ENCODE measurements at places on chromosomes 11 and 22.
A peak's percentile ranks its signal among the peaks of the same experiment; 100 is the strongest.

- no peak for DNase-seq
Measured at GRCh38 chr22:19868333-19868732, 13.7 kb upstream of the GNB1L start.

DNA sequence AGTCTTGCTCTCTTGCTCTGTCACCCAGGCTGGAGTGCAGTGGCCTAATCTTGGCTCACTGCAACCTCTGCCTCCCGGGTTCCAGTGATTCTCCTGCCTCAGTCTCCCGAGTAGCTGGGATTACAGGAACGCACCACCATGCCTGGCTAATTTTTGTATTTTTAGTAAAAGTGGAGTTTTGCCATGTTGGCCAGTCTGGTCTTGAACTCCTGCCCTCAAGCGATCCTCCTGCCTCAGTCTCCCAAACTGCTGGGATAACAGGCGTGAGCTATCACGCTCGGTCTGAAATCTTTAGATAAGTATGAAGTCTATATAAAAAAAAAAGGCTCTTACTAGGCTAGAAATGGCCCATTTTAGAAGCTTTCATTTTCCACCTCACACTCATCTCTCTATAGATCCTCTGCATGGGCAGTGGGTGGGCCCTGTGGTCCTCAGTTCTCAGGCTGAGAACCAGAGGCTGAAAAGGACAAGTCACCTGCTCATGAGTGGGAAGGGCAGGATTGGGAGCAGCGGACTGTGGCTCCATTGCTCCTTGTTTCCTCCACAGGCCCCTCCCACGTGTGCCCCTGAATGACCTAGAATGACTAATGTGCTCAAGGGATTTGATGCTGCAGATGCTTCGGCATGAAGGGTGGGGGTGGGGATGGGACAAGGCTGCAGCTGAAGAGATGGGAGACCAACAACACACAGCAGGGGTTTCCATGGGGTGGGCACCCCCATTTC is 19.8 kb upstream of the PRAME start:
- peak; percentile 24 for DNase-seq

- no peak for DNase-seq
Measured at GRCh38 chr11:11937957-11938356, 70.5 kb downstream of the DKK3 start.

GRCh38 chr11:7488681-7489080 is 3.4 kb downstream of the OLFML1 start:
- DNase-seq, result no peak

DNA sequence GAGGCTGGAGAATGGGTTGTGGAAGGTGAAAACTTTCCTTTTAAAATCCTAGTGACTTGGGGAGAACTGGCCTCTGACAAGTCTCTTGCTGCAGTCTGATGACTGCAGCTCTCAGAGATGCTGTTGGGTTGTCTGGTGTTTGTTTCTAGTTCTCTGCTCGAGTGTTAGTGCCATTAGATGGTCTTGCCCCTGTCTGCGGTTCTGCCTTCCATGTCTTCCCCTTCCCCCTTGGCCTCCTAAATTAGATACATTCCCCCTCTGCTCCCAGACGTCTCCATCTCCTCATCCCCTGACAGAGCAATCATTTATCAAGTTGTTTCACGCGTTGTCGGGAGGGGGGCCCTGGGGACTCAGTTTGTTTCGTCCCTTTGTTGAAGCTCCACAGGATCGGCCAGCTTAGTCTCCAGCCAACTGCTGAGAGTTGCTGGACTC is 67.7 kb downstream of the CECR2 start:
- DNase-seq, result no peak

DNA sequence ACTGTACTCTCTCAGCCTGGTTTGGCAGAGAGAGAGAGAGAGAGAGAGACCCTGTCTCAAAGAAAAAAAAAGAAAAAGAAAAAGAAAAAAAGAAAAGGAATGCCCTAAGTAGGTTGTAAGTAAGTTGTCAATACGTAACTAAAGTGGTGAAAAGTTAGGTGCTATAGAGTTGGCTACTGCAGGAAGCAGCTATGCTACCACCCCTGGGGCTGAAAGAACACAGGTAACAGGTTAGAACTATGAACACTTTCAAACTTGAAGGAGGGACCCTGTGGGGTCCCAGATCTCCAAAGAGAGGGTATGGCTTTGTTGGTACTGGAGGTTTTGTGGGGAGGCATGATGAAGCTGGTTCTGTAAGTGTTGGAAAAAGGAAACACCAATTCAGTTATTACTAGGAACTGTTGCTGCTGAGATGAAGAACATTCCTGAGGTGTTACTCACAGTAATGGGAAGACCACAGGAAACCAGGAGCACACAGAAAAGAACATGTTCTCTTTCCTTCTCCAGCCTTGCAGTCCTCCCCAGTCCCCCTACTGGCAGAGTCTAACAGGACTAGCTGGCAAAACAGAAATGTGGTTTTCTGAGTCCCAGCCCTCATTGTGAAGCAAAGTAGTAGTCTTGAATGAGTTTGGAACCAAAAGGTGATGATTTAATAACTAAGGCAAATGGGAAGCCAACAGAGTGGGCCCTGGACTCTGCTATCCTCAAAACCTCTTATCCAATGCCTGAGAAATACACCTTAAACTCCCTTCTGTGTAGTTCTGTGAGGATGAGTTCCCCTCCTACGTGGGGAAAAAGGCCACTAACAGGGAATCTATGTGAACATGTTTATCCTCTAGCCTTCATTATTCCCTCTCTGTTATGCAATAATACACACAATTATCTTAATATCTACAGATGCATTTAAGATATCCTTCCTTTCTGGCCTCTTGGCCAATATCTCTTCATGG is 427.0 kb upstream of the DDI1 start:
- no peak for DNase-seq

- DNase-seq, result no peak
Measured at GRCh38 chr22:18059473-18059872, 18.3 kb upstream of the PEX26 start.

DNA sequence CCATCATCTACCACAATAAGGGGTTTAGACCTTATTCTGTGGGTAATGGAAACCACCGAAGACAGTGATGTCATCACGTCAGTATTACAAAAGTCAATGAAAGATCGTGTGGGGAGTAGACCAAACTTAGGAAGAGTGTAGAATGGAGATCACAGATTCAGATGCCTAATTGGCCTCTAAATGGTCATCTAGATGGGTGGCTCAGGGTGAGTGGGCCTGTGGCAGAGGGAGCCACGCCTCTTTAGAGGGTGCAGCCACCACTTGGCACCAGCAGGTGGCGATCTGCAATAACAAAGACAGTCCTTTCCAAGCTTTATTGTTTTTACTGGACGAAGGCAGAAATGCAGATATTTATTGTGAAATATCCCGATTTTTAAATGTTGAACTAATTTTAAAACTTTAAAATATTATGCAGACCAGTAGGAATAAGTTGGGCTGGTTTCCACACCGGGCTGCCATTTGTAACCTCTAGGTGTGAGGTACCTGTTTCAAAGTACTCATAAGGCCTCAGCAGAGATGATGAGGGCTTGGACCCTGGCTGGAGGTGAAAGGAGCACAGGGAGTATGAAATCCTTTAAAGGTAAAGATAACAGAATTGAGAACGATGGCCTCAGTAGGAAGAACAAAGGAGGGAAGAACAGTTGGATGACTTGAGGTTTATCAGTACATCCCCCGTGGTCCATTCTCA is 222.0 kb downstream of the DBX1 start:
- DNase-seq, result peak; percentile 17

- DNase-seq, result peak; percentile 46
Measured at GRCh38 chr11:5004424-5005274, 10.0 kb downstream of the OR51L1 start.

GRCh38 chr11:96329419-96329818 is 13.6 kb downstream of the MAML2 start:
- DNase-seq, result no peak

- DNase-seq, result no peak
Measured at GRCh38 chr22:19782533-19782932, 22.0 kb downstream of the TBX1 start.

DNA sequence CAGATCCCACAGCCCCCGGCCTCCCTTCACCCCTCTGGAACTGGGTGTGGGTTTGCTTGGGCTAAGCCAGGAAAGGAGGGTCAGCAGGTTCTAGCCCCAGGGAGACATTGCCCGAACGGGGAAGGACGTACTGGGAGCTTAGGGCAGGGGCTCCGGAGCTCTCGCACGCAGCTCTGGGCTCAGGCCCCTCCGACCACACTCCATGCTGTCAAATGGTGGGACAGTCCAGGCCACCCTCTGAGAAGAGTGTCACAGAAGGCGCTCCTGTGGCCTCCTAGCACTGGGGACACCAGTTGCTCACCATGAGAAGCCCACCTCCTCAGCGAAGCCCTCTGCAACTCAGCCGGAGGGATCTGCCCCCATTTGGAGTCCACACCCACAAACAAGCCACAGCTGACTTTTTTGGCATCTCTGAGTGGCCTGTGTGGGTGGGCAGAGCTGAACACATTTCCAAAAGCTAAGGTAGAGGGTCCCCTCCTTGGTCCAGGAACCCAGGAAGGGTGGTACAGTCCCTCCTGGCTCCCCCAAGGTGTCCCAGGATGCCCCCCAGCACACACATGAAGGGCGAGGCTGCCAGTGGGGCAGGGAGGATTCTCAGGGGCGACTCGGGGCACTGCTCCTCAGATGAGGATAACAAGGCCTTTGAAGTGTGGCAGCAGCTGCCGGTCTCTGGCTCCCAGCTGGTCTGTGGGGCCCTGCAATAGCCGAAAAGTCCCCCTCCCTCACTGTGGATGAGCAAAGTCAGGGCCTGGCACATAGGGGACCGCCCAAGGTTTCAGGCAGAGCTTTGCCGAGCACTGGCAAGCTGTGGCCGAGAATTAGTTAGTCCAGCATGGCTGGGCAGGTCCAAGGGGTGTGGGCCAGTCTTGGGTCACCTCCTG is 13.0 kb upstream of the TEF start:
- DNase-seq, result no peak

DNA sequence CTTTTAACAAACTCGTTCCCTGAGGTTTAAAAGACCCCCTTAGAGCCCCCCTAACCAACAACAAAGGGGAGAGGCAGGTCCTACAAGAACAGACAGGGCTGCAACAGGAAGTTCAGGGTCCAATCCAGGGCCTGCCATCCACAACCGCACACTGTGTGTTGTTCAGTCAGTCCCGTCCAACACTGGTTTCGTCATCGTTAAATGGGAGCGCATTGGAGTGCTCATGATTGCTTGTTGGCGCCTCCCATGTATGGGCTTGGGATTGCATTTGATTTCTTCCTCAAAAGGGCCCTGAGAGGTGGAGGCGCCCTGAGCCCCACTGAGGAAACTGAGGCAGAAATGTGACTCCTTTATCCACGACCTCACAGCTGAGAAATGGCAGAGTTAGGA is 174.1 kb downstream of the MN1 start:
- peak; percentile 50 for DNase-seq

DNA sequence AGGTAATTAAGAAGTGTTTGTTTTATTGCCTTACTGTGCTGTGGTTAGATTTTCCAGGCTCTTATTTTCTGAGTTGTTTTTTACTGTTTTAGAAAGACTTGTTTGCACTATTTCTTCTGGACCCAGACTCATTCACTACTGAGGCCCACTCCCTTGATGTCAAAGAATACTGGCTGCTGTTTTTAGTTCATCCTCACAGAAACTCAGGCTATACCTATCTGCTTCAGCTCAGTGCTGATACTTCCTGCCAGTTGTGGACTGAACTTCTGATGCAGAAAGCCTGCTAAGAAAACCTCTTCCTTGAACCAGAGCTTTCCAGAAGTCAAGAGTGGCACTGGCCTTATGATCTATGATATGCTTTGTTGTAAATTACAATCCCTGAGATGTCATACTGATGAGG is 15.9 kb upstream of the PIK3IP1 start:
- no peak for DNase-seq

DNA sequence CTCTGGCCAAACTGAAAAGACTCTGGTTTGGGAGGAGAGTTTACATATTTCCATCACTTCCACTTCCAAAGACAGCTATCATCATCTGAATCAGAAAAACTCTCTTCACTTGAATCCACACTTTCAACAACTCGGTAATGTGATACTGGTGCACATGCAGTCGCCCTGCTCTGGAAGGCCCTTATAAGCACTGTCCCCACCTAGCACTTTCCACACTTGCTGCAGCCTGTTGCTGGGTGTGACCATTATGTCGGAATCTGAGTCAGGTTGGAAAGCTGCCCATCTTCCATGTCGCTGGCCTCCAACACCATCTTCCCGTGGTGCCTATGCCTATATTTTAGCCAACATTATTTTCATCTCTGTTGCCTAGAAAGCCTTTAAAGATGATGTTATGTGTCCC is 1.1 kb upstream of the OR10A5 start:
- no peak for DNase-seq

- no peak for DNase-seq
Measured at GRCh38 chr11:12280199-12280837, 97.1 kb upstream of the PARVA start.

DNA sequence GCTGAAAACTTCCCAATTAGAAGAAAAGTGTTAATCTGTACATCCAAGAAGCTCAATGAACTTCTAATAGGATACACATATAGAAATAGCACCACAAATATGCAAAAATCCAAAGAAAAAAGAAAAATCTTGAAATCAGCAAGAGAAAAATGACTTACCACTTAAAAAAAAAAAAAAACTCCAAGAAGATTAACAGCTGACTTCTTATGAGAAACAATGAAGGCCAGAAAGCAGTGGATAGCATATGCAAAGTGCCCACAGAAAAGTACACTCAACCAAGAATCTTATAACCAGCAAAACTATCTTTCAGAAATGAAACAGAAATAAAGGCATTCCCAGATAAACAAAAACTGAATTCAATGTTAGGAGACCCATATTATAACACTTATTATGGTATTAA is 29.9 kb upstream of the OR5B12 start:
- DNase-seq, result peak; percentile 16

GRCh38 chr11:85764796-85765195 is 46.1 kb downstream of the SYTL2 start:
- DNase-seq, result peak; percentile 4

DNA sequence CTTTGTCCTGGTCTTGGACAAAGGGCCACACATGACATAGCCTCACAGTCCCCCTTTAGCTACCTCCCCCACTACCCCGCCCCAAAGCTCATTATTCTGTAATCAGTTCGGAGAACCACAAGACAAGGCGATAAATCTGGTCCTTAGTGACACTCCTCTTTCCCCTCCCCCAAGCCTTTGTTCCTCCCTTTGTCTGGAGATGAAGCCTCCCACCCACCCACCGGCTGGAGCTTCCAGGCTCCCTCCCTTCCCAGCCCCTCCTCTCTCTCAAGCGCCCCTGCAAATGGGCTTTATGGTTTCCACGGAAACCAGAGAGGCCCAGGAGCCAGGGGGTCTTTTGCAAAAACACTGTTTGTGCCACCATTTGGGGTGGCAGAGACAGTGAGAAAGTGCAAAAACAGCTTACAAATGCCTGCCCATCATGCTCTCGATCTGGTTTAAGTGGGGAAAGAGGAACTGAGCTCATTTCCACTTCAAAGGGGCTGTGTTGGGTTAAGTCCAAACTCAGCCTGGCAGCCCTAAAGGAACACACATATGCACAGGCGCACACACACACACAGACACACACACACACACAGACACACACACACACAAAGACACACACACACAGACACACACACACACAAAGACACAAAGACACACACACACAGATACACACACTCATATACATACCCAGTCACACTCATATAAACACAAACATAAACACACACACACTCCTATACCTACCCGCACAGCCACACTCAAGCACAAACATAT is 23.5 kb downstream of the APLNR start:
- peak; percentile 78 for DNase-seq

- DNase-seq, result peak; percentile 70
Measured at GRCh38 chr22:21567456-21568346, at the start of gene UBE2L3. TSS of gene UBE2L3 (plus strand) at chr22:21567714. CDS start at chr22:21567745, 31 bp downstream.

- DNase-seq, result no peak
Measured at GRCh38 chr11:67306769-67307544, 3.6 kb downstream of the SSH3 start.

Data from MV-4-11 (cell line).